Head of caudate nucleus (tissue), 42 donors: ENCODE measurements at places on chromosomes 13 and 19.

DNA sequence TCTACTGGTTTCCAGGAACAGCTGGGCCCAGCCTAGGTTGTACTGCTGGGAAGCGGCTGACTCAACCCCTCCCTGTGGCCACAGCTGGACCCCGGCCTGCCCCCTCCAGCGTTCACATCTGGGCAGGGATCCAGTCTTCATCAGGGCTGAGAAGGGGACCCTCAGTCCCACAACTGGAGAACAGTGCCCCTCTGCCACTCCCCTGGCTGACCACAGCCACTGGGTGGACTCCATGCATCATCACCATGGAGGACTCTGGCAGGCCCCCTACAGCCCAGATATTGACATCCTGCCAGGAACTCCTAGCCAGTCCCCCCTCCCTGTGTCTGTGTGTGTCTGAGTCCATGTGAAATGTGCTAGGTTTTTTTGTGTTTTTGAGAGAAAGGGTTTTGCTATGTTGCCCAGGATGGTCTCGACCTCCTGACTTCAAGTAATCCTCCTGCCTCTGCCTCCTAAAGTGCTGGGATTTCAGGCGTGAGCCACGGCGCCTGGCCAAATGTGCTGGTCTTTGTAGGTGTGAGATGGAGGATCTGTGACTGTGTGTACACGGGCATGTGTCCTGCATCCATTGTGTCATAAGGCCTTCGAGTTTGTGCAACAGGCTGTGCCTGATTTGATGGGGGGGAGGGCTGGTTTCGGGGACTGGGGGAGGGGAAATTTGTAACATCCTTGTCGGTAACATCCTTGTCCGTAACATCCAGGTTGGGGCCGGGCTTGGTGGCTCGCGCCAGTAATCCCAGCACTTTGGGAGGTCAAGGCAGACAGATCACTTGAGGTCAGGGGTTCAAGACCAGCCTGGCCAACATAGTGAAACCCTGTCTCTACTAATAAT lies 4.0 kb upstream of the HOOK2 start:
- peak; percentile 58 for DNase-seq

DNA sequence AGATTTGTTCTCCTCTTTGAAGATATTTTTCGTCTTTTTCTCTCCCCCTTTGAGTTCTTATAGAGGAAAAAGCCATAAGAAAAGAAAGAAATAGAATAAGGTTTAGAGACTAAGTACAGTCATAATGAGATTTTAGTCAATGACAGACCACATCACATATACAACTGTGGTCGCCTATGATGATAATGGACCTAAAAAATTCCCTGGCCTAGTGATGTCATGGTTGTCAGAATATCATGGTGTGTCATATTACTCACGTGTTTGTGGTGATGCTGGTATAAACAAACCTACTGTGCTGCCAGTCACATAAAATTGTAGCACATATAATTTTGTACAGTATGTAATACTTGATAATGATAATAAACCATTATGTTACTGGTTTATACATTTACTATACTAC lies 1096.1 kb downstream of the OLFM4 start:
- DNase-seq, result no peak

GRCh38 chr13:36920616-36921185 lies 663 bp upstream of the SMAD9 start:
- DNase-seq, result no peak

GRCh38 chr19:44954278-44954648 lies 917 bp upstream of the CLPTM1 start:
- no peak for DNase-seq

DNA sequence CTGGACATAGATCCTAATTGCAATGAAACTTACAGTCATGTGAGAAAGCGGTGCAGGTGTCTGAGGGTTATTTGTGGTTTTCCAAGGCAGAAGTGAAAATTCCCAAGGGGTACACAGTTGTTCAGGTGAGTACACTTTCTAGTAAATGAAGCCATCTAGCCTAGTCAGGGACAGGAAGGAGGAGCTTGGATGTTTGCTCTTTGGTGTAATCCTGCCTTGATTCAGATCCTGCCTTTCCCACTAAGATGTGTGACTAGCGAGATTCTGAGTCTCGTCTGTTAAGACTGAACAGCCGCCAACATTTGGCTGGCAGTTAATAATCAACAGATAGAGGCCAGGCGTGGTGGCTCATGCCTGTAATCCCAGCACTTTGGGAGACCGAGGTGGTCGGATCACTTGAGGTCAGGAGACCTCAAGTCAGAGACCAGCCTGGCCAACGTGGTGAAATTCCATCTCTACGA lies 2.5 kb downstream of the RPS9 start:
- DNase-seq, result no peak

GRCh38 chr13:44131069-44131614 lies 242.5 kb upstream of the SERP2 start:
- no peak for DNase-seq

DNA sequence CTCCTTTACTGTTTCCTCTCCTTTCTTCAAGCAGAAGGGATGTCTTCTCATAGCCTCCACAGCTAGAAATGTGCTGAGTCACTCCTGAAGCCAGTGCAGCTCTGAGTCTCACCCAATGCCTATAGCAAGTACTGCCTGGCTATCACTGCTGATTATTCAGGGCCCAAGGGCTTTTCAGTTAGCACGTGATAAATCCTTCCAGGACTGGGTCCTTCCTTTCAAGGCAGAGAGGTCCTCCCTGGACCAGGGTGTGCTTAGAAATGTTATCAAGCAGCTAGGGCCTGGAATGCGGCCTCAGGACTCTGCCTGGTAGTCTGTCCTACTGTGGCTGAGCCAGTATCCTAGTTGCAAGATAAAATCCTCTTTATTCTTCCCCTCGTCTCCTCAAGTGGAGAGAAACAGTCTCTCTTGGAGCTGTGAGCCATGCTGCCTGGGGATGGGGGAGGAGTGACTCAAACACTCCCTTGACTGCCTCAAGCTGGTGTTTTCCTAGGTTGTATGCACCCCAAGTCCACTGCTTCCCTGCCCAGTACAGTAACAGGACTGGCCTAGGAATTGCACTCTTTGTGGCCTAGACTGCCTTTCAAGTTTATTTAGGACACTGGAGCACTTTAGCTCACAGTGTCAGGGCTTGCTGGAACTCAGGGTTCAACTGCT lies 198.7 kb upstream of the SERP2 start:
- no peak for DNase-seq

- no peak for DNase-seq
Observed at GRCh38 chr19:40321566-40322270, 26.5 kb downstream of the C19orf47 start.

- peak; percentile 82 for DNase-seq
Observed at GRCh38 chr19:52296773-52297600, at the start of gene ZNF480. Gene ZNF480 (plus strand): TSS chr19:52297169. CDS start chr19:52300413, 3,244 bp downstream.

DNA sequence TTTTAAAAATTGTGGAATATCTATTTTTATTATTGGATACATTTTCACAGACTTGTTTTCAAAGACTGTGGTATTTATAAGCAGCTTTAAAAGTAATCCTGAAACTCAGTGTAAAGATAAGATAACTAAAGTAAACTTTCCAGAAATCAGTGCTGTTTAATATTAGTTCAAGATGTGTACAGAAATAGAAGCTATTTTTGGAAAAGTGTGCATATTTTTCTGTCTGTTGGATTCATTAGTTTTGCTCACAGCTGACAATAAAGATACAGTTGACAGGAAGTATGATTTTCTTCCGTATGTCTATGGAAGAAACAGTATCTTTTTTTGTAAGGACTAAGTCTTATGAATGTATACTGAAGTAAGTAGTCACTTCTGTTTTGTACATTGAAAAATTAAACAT lies 85.9 kb downstream of the GJA3 start:
- no peak for DNase-seq

- no peak for DNase-seq
Observed at GRCh38 chr13:35866801-35867200, 264.4 kb downstream of the DCLK1 start.

GRCh38 chr13:98542568-98543377 lies 34.1 kb downstream of the STK24 start:
- DNase-seq, result no peak

DNA sequence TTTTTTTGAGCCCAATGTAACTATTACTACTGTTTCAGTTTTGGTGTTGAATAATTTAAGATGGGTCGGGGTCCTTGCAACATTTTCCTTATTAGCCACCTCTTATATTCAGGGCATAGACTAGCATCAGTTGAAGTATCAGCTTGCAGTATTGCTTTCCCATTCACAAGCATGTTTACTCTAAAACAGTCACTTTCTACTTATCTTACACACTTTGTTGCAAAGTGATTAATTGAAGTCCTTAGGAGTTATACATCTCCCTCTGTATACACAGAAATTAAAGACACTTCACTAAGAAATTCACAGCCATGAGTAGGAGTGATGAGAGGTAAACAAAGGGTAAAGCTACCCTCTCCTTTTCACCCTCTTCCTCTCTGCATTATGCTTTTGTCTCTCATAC lies 27.6 kb downstream of the SLAIN1 start:
- DNase-seq, result no peak

DNA sequence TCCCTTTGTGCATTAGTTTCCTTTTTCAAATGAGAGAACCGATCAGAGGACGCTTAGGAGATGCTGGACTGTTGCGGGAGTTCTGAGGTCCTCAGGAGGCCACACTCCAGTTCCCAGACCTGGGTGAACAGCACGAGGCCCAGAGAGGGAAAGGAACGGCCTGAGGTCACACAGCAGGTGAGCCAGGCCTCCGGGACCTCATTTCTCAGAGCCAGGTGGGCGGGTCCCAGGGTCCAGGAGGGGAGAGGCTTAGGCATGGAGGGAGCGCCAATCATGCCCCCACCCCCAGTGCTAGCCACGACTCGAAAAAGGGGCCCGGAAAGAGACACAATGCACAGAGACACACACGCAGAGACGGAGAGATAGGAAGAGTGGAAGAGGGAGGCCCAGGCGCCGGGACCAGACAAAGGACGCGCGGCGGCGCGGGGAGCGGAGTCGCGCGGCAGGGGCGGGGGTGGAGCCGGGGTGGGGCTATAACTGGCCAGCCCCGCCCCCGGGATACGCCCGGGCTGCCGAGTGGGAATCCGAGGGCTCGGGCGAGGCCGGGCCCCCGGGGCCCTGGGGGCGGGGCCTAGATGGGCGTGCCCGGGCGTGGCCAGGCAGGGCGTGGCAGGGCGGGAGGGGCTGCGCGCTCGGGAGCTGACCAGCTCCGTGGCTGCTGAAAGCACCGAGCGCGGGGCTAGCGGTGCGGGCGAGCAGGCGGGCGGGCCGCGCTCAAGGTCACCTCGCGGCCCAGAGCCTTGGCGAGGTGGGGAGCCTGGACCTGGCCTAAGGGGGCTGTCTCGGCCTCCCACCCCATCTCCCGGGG lies 1.6 kb downstream of the ELAVL3 start:
- DNase-seq, result peak; percentile 72

DNA sequence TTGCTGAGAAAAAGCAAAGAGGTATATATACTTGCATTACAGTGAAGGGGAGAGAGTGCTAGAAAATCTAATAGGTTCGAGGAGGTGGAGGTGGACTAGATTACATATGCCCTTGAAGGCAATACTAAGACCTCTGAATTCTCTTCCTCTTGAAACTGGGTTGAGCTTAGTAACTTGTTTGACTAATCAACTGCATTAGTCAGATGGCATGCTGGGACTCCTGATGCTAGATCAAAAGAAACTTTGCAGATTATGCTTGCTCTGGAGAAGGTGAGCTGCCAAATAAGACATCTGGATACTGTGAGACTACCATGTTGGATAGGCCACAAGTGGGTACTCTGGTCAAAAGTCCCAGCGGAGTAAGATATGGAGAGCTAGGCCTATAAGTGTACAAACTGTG lies 331.3 kb downstream of the KLF5 start:
- no peak for DNase-seq

GRCh38 chr19:40285353-40286234 lies 449 bp upstream of the AKT2 start:
- peak; percentile 99 for DNase-seq

DNA sequence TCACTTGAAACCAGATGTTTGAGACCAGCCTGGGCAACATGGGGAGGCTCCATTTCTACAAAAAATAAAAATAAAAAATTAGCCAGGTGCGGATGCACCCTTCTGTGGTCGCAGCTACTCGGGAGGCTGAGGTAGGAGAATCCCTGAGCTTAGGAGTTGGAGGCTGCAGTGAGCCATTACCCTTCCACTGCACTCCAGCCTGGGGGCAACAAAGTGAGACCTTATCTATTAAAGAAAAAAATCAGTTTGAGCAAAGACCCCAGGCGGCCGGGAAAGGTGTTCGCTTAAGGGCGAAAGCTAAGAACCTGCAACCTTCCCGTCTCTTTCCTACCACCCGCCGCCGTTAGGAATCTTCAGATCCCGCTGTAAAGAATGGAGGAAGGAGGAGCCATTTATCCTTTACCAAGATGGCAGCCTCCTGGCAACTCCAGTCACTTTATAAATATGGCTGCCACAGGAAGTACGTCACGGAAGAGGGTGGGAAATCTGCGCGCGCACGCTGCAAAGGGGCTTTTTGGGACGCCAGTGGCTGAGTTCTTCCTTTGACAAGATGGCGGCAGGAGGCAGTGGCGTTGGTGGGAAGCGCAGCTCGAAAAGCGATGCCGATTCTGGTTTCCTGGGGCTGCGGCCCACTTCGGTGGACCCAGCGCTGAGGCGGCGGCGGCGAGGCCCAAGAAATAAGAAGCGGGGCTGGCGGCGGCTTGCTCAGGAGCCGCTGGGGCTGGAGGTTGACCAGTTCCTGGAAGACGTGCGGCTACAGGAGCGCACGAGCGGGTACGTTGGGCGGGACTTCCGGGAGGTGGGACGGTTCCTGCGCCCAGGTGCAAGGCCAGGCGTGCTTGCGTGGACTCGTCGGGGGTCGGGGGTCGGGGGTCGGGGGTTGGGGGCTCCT lies at the start of gene NOP53:
TSS of gene NOP53 (plus strand) at position 537 of the 892 bp plus-strand sequence. CDS start at position 551, 14 bp downstream.
- peak; percentile 94 for DNase-seq

GRCh38 chr19:44576843-44577565 lies 36.4 kb upstream of the IGSF23 start:
- peak; percentile 20 for DNase-seq

DNA sequence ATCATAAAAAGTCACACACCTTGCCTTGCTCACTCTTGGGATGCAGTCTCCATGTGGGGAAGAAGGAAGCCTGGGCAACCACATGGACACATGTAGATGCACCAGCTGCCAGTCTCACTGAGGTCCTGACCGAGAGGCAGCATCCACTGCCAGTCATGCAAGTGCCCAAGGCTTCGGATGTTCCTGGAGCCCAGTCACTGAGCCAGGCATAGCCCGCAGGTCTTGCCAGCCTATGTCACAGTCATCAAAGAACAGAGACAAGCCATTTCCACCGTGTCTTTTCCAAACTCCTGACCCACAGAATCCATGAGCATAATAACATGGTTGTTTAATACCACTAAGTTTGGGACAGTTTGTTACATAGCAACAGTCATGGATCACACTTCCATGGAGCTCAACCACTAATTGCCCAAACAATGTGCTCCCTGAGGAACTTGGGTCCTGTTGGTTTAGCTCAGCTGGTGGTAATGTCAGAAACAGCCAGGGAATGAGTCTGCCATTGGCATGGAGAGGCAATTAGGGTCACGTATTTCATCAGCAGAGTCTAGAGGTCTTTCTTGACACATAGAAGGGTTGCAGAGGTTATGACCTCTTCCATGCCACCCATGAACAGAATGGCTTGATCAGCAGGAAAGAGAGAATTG lies 21.5 kb downstream of the STARD13 start:
- no peak for DNase-seq

DNA sequence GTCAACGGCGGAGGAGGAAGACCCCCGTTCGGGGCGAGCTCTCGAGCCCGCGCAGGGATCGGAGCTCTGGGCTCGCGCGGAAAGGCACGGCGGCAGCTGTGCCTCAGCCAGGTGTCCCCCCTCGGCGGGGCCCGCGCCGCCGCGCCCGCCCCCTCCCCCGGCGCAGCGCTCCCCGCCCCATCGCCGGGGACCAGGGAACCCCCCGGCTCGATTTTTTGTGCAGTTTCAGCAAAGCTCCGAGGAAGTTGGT lies 110.0 kb downstream of the KCNRG start:
- no peak for DNase-seq
